ENCODE measurements at places on chromosomes 1 and 21. TPM values are rescaled to one million over a fixed set of nuclear protein-coding genes. Genes with fewer than 3 reads are reported as not detected.

The RAB3B gene
- total RNA-seq = 1.5 TPM

GRCh38 chr1:6785728-6786505 is 663 bp downstream of the CAMTA1 start:
- DNase-seq = peak; percentile 20

- DNase-seq = no peak
Measured at GRCh38 chr1:1832166-1832565, 53.9 kb upstream of the NADK start.

DNA sequence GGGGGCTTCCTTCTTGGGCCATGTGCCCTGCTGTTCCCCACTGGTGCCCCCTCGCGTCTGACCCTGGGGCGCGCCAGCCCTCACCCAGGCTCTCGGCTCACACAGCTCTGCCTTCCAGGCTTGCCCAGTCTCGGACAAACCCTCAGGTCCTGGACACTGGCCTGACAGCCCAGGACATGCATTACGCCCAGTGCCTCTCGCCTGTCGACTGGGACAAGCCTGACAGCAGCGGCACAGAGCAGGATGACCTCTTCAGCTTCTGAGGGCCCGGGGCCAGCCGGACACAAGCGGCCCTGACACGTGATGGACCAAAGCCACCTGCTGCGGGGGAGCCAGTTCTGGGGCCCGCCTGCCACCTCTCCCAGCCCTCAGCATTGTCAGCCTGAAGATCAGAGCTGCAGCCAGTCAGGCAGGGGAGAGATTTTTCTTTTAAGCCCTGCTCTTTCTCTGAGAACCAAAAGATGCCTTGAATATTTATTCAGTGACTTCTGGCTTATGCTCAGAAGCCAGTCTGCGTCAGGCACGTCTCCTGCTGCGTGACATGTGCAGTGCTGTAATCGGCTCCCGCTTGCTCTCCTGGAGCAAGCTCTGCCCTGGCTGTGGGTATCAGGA is 23.4 kb downstream of the LDLRAP1 start:
- DNase-seq = no peak

- peak; percentile 26 for DNase-seq
Measured at GRCh38 chr1:46186076-46186475, 9.8 kb upstream of the P3R3URF start.

DNA sequence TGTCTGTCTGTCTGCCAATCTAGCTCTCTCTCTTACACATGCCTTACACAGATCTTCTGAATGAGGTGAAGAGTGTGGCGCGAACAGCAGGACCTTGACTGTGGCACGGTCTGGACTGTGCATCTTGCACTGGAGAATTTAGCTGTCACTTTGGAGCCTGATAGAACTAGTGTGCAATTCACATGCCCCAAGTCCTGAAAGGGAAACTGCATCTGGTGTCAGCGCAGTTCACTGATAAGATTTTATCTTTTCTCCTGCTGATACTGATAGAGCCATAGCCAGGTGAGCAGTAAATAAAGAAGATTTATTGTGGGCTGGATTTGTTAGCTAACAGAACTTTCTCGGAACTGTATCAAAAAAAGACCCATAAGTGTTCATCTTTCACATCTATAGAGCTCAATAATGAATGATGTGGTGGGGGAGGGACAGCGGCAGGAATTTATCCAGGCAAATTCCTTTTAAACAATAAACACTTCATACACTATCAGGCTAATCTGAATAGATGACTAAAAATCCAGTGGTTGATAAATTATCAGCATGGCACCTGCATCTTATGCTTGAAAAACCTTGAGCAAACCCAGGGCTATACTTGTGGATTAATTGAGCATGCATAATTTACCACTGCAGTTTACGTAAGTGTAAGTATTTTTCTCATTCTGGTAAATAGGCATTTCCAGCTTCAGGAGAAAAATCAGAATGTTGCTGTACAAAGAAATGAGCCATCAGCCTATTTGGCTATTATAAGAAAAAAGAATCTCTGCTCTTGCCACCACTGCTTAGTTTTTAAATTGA is 104.1 kb downstream of the NTNG1 start:
- no peak for DNase-seq

Measured in Caki2 (cell line).